NCI-H748 treated with DMSO at 0.1 percent for 48 hours (cell line): ENCODE measurements at places on chromosomes 3 and 15.
A peak's percentile ranks its signal among the peaks of the same experiment; 100 is the strongest.

DNA sequence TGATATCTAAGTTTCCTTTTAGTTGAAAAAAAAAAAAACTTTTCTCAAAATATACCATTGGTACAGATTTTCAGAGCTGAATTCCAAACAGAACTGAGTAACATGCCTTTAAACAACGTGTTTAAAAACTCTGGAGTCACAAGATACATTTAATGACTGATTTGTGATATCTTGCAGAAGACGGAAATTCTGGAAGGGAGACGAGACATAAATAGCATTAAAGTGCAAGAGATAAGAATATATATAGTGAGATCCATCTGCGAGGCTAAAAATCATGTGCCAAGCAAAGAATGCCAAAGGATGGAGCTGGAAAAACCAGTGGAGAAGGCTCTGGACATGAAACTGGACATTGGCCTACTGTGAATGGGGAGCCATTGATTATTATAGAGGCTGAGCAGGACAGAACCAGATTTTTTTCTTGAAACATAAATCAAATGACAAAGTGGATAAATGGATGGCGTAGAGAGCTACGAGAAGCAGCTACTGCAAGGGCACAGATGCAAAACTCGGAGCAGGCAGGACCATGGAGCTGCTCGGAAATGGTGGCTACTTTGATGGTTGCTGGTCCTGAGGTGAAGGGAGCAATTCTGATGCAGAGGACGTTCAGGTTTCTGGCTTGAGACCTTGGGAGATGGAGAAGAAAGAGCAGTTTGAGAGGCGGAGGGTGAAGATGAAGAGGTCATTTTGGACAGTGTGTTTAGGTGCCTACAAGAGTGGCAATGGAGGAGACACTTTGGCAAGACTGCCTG lies 88.8 kb downstream of the CPN2 start:
- no peak for DNase-seq

DNA sequence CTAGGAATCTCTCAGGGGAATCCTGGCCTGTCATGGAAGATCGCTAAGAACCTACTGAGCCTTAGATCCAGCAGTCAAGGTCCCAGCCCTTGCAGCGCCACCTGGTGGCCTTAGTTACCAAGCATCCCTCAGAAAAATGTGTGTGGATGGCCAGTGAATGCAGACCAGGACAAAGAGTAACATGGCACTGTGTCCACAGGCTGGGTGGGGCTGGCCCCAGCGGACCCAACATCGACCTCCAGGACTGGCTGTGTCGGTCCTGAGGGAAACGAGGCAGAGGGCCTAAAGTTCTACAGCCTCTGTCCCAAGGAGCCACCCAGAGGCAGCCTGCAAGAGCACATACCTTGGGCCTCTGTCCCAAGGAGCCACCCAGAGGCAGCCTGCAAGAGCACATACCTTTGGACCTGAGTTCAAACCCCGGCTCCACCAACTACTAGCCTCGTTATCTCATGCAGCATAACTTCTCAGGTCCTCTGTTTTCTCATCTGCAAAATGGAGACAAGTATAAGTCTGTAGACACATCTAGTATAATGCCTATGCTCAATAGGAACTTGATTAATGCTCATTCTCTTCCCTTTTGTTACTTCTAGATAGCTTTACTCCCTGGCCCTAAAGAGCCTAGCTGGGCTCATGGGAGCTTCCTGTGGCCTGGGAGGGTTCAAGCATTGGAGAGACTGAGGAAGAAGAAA lies 57.5 kb upstream of the HERC1 start:
- peak; percentile 33 for DNase-seq

- DNase-seq, result no peak
These were observed 1.1 kb upstream of the ZBTB38 start for GRCh38 chr3:141367038-141367730.

DNA sequence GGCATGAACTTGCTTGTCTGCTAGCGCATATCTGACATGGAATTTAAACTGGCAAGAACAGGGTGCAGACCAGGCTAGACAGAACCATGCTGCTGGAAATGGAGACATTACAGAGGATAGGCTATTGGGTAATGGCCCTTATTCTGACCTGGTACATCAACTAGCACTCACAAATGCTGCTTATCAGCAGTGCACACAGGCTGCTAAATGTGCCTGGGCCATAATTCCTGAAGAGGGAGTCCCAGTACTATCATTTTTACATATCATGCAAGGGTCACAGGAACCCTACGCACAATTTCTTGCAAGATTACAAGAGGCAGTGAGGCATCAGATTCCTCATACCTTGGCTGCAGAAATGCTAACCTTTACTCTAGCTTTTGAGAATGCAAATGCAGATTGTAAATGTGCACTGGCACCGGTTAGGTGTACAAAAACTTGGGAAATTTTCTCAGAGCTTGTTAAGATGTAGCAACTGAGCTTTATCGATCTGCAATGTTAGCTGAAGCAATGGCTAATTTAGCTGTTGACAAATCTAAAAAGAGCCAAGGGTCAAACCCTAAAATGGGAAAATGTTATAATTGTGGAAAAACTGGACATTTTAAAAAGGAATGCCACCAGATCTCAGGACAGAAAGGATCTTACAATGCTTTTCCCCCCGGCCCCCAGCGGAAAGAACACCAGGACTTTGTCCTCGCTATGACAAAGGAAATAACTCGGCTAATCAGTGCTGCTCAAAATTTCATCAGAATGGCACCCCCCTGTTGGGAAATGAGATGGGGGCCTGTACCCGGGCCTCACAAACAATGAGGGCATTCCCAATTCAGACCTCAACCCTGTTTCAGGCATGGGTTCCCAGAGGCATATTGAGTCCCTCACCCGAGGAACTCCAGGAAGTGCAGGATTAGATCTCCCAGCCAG lies 21.1 kb downstream of the CCRL2 start:
- DNase-seq, result no peak

DNA sequence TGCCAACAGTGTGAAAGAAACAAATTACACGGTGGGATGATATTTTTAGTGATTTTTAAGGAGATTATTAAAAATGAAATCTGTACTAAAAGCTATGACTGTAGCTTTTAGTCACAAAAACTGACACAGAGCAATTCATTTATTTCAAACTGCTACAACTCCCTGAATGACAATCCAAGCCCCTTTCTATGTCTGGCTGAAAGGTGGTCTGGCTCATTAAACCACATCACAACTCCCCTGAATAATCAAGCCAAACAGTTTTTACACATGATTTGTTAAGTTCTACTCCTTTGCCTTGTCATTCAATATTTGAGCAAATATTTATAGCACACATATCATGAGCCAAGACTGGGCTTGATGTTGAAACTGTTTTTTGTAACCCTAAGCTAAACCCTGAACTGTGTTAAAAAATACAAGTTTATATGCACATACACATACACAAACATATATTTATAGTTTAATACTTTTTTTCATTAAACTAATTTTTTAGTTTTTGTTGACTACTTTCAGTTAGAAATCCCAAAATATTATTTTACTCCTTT lies 125.5 kb downstream of the RBMS3 start:
- no peak for DNase-seq
